ENCODE measurements at places on chromosomes 6 and 20.

GRCh38 chr20:54475334-54476168 is at the start of gene DOK5:
DOK5 (plus strand) TSS chr20:54475593; CDS start chr20:54475947, 354 bp downstream.
- peak; percentile 81 for DNase-seq

DNA sequence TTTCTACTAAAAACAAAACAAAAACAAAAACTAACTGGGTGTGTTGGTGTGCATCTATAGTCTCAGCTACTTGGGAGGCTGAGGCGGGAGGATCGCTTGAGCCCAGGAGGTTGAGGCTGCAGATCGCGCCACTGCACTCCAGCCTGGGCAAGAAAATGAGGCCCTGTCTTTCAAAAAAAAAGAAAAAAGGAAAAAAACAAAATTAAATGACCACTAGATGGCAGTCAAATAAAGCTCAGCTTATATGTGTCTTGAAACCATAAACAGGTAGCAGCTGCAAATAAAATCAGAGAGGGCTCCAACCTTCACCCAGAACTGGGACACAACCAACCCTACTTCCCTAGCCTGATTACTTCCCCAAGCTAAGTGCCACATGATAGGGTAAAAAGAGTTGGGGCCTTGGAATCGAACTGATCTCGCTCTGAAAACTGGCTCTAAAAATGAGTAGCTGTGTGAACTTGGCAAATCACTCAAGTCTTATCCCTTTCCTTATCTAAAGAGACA is 67.1 kb upstream of the ADGRF4 start:
- peak; percentile 72 for DNase-seq

DNA sequence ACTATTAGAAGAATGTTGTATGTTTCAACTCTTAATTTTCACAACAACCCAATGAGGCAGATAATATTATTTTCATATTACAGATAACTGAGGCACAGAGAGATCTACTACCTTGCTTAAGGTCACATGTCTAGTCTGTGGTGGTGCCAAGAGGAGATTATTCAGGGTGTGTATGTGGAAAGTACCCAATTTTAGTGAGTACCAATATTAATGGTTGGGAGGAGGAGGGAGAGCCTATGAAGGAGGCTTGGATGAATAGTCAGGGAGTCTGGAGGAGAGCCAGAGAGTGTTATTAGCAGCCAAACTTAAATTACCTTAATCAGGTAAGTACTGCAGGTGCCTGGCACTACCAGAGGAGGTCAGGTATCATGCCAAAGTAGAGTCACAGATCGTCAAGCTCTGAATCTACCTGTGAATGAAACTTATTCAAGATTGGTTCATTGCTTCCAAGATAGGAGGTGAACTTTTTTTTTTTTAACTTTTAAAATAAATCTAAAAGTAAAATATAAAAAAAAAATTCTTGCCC is 10.9 kb upstream of the CALHM6 start:
- DNase-seq = no peak

DNA sequence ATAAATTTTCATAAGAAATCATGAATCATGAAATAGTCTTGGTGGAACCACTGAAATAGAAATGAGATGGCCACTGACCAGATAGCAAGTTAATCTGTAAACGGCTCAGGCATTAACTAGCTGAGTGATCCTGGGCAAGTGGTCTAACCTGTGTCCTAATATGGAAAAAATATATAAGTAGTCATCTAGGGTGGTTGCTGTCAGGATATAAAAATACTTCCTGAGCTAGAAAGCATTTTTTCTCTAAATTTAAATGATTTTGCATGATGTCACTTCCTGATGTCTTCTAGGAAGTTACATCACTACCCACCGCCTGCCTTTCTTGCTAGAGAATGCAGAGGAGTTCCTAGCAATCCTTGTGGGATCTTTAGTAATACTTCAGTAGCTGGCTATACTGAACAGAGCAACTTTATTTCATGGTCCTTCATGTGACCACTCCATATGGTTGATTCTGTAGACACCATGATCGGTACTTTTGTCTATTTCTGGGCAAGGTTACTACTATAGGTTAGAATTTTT is 228.1 kb upstream of the CEP162 start:
- DNase-seq = no peak

DNA sequence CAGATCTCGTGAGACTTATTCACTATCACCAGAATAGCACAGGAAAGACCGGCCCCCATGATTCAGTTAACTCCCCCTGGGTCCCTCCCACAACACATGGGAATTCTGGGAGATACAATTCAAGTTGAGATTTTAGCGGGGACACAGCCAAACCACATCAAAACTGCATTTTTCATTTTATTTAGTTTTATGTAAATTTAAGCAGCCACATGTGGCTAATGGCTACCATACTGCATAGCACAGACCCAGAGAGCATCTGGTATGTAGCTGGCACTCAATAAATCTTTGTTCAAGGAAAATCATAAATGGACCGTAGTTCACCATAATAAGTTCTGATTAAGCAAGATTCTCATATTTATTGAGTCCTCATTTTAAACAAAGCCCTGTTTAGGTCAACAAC is 15.3 kb downstream of the GFOD1 start:
- DNase-seq = no peak

GRCh38 chr20:49979030-49979832 is 3.5 kb upstream of the SNAI1 start:
- no peak for DNase-seq

DNA sequence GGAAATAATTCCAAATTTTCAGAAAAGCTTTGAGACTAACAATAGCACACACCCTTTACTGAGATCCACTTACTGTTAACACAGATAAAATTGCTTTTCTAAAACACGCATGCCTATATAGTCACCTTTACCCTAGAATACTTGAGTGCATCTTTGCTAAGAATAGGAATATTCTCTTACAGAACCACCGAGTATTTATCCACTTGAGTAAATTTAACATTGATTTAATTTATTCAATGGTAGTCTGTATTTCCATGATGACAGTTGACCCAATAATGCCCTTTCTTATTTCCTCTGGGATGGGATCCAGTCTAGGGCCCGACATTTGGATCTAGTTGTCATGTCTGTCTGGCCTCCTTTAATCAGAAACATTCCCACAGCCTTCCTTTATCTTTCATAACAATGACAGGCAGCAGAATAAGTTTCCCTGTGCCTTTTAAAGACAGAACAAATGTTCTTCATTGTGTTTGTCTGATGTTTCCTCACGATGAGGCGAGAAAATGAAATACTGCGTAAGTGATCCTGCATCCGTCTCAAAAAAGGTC is 56.6 kb upstream of the ERVFRD-1 start:
- DNase-seq = no peak

- DNase-seq = peak; percentile 32
Measured at GRCh38 chr20:878511-879307, 37.4 kb downstream of the ANGPT4 start.

GRCh38 chr6:3297006-3297405 is 38.3 kb downstream of the PSMG4 start:
- no peak for DNase-seq

DNA sequence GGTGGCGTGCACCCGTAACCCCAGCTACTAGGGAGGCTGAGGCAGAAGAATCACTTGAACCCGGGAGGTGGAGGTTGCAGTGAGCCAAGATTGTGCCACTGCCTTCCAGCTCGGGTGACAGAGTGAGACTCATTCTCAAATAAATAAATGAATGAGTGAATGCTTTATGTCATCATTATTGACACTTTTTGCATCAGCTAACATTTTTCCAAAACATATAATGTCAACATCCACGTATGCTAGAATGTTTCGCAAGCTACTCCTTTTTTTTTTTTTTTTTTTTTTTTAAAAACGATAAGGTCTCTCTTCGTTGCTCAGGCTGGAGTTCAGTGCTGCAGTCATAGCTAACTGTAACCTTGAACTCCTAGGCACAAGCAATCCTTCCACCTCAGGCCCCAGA is 72.2 kb downstream of the SENP6 start:
- peak; percentile 22 for DNase-seq

GRCh38 chr6:48845219-48845618 is 617.8 kb downstream of the MMUT start:
- DNase-seq = no peak
